CD4-positive, alpha-beta T cell treated with Interleukin-1 beta for 1 hour (primary cell): ENCODE measurements at places on chromosomes 6 and 20.

DNA sequence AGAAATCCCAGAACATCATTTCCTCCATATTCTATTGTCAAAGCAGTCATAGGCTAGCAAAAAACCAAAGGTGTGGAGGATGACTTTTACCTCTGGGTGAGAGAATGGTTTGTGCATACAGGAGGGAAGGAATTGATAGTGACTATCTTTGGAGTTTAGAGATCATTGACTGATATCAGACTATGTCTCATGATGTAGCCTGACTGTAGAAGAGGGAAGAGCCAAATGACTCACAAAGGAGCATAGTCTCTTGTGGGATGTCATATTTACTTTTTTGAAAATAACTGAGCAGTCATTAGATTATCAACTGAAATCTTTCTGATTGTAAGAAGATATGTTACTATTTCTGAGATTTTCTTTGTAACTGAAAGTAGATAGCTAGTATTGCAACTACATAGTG is 158.5 kb downstream of the FLRT3 start:
- no peak for DNase-seq

- no peak for DNase-seq
These were observed 4.4 kb downstream of the PCED1A start for GRCh38 chr20:2836035-2836434.

- DNase-seq: no peak
These were observed at the start of gene PROKR2 for GRCh38 chr20:5316188-5317158. PROKR2 (minus strand) TSS chr20:5316954; CDS start chr20:5314369, 2,585 bp downstream.

DNA sequence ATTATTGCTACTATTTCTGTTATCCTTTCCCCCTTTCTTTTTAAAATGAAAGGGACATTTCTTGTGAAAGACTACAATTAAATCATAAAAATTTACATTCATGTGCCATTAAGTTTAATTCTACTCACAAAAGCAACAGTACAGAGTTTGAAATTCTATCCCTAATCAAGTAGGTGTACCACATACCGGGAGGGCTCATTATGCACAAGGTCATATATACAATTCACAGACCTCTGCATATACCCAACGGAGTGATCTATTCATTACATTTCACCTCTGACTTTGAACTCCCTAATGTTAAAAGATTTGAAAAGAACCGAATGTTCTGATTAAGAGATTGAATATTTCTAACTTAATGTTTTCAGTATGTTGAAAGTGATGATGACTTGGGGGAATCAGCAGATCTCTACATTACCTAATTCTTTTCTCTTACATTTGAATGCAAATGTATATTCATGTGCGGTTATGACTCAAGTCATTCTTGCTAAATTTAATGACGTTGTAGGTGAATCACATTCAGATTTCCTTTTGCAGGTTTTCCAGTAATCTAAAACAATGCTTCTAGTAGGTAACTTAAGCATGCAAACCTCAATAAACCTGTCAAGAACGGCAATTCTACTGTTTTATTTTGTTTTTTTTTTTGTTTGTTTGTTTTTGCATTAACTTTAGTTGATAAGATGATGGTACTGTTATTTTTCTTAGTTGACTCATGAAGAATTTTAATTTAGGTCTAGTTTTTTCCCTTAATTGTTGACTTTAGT is 7.3 kb downstream of the EYA4 start:
- DNase-seq: no peak
